ENCODE measurements at places on chromosomes 4 and X.

DNA sequence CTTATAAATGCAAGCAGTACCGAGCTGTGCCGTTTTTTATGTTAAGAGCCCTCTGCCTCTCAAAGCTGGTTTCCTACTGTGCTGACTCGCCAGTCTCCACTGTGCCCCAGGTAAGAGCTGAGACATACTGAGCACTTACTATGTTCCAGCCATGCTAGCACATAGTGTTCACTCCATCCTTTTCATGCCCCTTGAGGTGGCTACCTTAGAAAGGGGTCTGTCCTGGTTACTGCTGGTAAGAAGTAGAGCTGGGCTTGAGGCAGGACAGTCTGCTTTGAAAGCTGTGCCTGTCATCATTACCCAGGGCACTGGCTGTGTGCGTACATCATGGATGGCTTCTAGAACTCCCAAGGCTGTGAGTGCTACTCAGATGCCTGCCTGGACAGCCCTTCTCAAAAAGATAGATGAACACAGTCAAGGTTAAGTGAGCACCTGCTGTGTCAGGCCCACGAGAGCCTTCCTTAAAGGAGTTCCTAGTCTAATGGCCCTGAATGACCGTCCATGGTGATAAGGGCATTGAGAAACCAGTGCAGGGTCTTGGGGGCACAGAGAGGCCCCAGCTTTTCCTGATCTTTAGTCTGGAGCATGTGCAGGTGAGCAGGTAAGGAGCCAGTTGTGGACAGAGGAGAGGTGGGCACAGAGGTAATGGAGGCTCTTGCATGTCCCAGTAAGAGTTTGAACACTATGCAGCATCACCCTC is 1.6 kb downstream of the STK32B start:
- DNase-seq = no peak

DNA sequence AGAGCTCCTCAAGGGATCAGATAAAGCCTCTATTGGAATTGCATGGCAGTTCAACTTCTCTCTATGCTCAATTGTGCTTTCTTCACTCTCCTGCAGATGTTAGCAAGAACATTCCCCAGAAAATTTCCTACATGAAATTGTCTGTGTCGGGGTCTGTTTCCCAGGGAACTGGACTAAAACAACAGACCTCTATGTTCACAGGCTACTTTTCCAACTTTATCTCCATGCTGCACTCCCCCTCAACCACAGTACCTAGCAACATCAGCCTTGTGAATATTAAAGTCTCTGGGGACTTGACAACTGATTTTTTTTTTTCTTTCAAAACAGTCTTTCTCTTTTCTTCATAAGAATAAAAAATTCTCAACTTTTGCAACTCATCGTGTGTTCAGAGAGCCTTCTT is 1470.8 kb upstream of the ADGRL3 start:
- DNase-seq = no peak

- DNase-seq = peak; percentile 17
Observed at GRCh38 chrX:53831662-53832635, 145.4 kb upstream of the HUWE1 start.

GRCh38 chr4:37825968-37826294 is 555 bp upstream of the PGM2 start:
- no peak for DNase-seq

DNA sequence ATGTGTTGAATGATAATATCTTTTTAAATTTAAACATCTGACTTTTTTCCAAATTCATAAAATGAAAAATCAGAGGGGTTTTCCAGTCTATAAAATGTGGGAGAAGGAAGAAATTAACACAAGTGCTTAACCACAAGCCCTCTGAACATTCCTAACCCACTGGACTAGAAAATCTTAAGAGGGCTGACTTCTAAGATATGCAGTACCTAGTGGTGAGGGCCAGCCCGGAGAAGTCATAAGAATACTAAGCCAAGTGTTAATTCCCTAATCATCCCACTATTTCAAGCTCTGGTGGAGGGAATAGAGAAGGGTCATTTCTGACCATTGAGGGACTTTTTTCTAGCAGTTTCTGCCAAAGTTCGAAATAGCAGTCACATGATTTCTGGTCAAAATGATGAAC is 86.9 kb upstream of the NEIL3 start:
- DNase-seq = no peak

- DNase-seq = no peak
Observed at GRCh38 chr4:98092833-98093439, 50.3 kb downstream of the STPG2 start.

- DNase-seq = no peak
Observed at GRCh38 chr4:98113012-98113411, 30.3 kb downstream of the STPG2 start.

GRCh38 chrX:623599-624315 is 6.8 kb upstream of the SHOX start:
- no peak for DNase-seq

GRCh38 chrX:125765347-125765746 is 400.7 kb downstream of the DCAF12L2 start:
- no peak for DNase-seq

DNA sequence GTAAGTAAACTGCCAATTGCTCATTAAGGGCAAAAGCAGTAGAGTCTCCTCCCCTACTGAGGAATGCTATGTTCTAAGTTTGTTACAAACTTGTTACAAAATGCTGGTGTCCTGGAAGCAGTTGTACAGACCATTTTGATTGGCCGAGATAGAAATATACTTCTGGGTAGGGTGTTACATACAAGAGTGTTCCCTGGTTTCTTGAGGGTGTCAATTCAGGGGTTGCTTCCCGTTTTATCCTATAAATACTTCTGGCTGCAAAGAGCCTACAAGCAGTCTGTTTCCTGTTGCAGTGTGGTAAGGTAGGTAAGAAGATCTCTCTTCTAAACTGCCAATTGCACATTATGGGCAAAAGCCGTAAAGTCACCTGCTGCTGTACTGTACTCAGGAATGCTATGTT is 5.7 kb downstream of the TRPC5OS start:
- no peak for DNase-seq

DNA sequence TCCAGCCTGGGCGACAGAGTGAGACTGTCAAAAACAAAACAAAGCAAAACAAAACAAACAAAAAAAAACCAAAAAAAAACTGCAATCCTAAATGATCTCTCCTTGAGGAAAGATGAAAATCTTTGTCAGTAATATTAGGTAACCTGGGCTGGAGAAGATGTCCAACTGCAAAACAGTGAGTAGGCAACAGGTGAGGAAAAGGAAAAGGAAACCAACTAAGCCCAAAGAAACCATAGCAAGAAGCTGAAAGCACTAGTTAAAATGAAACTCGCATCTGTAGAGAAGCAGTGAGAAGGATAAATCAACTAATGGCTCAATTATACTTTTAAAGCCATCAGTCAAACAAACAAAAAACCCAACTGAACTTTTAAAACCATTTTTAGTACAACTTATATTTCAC is 54.2 kb downstream of the ENOX2 start:
- DNase-seq = no peak

DNA sequence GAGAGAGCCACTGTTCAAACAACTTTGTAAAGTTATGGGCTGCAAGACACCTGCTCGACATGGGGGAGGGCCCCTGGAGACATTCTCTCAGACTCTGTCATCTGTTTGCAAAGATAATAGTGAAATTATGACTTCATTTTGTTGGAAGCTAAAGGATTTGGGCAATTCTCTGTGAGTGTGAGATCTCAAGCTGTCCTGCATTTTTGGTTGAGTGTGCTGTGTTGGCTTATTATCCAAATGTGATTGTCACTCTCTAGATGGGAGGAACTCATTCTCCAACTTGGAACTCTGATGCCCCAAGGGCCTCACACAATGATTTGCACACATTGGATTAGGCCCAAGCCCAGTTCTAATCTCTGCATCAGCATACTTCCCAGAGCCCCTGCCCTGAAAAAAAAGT is 63.7 kb downstream of the STK32B start:
- DNase-seq = no peak

DNA sequence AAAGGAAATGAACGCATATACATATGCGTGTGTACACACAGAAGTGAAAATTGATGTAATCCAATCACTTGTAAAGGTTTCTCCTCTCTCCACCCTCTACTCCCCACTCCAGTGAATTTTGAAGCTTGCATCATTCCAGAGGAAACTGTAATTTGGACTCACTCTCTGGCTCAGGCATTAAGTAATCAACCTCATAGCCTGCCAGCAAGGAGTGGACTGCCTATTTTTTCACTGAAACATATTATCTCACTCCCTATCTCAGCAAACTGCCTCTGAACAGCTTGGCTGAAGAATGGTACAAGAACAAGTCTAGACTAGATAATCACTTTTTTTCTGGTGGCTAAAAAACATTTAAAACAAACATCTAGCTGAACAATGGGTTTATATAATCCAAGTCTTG is 124.2 kb downstream of the C4orf51 start:
- DNase-seq = no peak

GRCh38 chr4:150938873-150939499 is 76.1 kb downstream of the LRBA start:
- DNase-seq = no peak

GRCh38 chr4:127469959-127470809 is 162.6 kb upstream of the INTU start:
- no peak for DNase-seq

DNA sequence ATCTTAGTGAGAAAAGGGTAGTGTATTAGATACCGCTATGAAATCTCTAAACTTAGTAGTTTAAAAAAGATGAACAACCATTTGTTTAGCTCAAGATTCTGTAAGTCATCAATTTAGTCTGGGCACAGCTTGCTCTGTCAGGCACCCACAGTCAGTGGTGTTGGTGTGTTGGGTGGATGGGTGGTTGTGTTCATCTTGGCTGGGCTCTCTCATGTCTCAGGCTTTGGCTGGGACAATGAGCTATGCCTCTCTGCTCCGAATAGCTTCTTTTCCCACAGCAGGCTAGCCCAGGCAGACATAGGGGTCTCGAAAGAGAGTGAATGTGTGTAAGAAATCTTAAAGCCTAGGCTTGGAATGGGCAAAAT is 127.0 kb upstream of the GATB start:
- DNase-seq = no peak

DNA sequence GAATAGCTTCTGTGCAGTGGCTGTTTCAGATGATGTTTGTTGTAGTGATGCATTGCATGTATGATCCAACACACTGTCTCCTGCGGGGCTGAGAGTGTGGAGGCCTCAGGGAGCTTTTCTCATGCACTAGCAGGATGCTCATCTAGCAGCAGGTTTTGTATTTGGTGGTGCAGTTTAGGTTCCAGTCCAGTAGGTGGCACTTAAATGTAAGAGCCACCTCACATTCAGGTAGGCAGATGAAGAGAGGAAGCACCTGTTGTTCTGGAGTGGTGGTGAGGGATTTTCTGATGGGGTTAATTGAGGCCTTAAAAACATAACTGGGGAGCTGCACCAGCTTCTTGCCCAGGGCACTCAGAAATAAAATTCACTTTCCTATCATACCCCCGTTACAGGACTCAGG is 300.9 kb downstream of the SPIN4 start:
- DNase-seq = no peak

DNA sequence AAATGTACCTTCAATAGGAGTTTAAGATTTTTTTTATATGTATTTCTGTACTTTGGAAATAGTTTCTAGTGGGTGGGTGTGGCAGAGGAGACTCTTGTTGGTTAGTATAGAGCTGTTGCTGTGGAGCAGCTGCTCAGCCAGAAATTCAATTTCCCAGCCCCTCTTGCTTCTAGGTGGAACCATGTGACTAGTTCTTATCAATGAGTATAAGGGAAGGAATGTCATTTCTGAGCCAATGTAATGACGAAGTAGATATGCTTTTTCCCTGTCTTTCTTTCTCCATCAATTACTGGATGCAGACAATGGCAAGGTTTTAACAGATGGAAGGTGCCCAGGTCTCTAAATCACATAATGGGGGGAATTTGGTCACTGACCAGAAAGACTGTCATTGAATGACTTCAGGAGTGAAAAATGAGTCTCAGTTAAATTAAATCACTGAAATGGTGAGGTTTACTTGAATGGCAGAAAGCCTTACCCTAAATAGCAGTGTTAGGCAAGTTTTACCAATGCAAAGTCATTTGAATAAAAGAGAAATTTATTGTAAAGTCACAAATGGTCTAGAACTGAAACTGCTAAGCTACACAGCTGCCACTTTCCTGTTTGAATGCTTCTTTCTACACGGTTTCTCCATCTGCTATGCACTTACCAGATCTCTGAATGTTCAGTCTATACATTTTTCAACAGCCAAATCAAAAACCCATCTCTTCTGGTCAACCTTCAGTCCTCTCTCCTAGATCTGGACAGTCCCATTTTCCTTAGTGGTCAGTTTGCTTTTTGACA is 795.4 kb upstream of the MAGEB2 start:
- DNase-seq = no peak

DNA sequence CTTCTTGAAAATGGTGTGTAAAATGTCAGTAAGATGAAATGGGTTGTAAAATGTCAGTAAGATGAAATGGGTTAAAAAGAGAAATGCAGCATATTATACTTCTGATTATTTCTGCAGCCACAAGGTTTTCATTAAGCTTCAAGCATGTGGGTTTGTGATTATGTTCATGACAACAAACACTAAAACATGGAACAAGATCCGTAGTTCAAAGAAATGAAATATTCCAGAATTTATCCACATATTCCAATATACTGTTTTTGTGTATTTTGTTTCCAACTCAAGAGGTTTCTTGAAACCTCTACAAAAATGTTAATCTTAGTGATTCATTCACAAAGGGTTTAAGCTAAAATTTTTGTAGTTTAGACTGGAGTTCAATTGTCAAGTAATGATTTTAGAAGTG is 84.0 kb downstream of the ADAMTS3 start:
- DNase-seq = no peak

Measured in activated T-helper 2 cell treated with anti-CD3 and anti-CD28 coated beads, Interferon-gamma antibody, Interleukin-2, Interleukin-4, amounts not matched to agents 10 μg/mL and 5 μg/mL and 100 μg/mL, durations not matched to agents 14 hours and 24 hours and 36 hours (primary cell).